ENCODE measurements at places on chromosomes 4 and X.
A peak's percentile ranks its signal among the peaks of the same experiment; 100 is the strongest.

- DNase-seq = no peak
These were observed 112.0 kb upstream of the TTC29 start for GRCh38 chr4:147057611-147058190.

DNA sequence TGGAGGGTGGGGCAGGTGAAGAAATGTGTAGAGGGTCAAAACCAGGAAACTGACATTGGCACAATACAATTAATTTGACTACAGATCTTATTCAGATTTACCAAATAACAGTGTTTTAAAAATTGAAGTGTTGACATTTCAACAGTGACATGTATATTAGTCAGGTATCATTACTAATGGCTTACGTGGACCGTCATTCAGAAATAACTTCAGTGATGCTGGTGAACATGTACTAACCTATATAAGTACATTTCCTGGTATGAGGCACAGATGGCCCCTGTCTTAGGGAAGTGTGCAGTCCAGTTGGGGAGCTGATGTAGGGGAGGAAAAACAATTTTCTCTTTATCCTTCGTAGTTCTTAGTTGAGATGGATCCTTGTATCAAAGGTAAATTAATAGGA, 22.3 kb upstream of the MAOA start:
- no peak for DNase-seq

GRCh38 chrX:115957862-115958490, 212.6 kb upstream of the AGTR2 start:
- no peak for DNase-seq

- no peak for DNase-seq
These were observed 517.0 kb downstream of the ZIC3 start for GRCh38 chrX:138082896-138083295.

DNA sequence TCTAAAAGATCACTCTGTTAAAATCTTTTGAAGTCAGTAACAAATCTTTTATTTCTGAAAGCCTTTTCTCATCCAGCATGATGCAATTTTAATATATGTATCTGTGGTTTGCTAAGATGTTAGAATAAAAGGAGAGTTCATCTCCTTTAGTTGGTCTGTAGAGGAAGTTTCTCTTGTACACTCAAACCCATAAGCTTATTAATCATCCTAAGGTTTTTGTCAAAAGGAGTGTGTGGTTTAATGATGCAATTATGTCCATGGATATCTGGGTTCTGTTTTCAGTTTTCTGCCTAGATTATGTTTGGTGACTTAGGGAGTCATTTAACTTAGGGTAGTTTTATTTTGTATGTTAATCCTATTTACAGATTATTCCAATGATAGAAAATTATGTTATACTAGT, 52.1 kb upstream of the NDST4 start:
- DNase-seq = no peak

DNA sequence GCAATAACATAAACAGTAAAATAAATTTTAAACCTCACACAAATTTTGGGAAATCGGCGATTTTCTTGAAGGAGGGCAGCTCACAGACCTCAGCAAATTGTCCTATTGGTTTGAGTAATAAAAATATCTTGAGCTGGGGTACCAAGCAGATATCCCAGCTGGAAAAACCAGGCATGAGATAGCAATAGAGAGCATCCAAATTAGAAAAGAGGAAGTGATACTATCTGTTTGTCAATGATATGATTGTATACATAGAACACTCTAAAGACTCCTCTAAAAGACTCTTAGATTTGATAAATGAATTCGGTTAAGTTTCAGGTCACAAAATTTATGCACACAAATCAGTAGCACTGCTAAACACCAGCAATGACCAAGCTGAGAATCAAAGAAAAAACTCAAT, 90.5 kb upstream of the ACTRT1 start:
- no peak for DNase-seq

GRCh38 chr4:101328063-101328602, 19.2 kb downstream of the PPP3CA start:
- DNase-seq = no peak

DNA sequence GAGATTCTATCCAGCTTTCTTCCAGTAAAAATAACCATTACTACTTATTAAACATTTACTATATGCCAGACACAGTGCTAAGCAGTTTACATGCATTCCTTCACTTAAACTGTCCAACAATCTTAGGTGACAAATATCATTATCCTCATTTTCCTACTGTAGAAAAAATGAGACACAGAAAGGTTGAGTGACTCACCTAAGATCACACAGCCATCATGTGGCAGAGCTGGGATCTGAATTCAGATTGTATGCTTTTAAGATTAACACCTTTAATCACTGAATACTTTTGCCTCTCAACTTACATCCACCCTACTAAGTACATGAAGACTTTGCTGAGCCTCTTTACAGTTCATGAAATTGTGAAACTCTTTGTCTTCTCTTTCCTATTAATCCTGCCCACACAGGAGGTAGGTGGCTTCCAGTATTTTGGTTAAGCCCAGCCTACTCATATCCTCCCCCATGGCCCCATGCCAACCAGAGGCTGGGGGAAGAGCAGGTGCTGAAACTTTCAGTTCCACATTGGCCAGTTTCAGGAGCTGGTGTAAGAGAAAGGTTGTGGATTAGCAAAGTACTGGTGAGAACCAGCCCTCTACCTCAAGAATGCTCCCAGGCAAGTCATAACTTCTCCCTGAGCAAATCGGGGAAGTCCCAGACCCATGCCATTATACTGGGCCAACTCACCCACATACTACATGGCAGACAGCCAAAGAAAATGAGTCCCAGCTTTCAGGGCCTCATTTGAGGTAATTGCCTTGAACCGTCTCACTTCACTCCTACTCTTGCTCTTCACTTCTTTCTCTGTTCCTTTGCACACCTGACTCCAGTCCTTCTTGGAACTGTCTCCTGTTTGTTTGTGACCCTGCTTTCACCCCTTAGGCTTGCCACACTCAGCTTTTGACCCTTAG, 211.1 kb downstream of the GUCY2F start:
- DNase-seq = no peak

- DNase-seq = no peak
These were observed 10.2 kb upstream of the ATP6AP2 start for GRCh38 chrX:40570346-40571093.

- DNase-seq = no peak
These were observed 2.5 kb downstream of the MAEA start for GRCh38 chr4:1291996-1292702.

DNA sequence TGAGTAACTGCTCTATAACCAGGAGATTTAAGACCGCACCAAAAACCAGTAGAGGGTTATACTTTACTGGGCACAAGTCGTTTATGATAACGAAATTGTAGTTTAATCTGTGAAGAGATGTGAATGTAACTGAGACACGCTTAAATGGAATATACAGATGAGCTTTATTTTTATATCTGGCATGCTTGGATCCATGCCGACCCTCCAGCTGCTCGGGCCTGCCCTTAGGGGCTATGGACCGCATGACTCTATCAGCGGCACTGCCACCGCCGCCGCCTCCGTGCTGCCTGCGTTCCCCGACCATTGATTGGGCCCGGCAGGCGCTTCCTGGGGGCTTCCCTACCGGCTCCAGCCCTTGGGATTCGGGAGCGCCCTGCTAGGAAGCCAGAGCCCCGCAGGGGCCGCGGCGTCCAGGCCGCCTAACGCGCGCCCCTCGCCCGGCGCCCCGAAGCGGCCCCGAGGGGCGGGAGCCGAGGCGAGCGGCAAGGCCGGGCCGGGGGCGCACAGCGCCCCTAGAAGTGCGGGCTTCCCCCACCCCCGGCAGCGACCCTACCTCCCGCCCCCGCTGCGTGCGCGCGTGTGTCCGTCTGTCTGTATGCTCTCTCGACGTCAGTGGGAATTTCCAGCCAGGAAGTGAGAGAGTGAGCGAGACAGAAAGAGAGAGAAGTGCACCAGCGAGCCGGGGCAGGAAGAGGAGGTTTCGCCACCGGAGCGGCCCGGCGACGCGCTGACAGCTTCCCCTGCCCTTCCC, at the start of gene NFKB1:
TSS of gene NFKB1 (plus strand) at position 664 of the 751 bp plus-strand sequence. CDS start 24,160 bp downstream, outside the sequence.
- DNase-seq = peak; percentile 73

- no peak for DNase-seq
These were observed 28.4 kb downstream of the CXCL1 start for GRCh38 chr4:73897380-73898136.

DNA sequence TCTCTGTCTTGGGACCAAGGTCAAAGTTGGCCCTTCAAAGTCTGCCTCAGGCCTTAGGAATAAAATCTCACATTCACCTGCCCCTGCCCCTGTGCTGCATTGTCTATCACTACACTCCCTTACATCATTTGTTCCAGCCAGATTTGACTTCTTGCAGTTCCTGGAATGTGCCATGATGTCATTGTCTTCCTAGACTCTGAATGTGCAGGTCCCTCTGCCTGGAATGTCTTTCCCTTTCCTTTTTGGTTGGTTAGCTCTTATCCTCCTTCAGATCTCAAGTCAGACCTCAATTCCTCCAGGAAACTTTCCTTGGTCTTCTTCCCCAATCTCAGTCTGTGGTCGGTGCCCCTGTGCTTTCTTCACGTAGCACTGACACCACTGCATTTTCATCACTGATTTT, 67.7 kb upstream of the EFNB1 start:
- no peak for DNase-seq

DNA sequence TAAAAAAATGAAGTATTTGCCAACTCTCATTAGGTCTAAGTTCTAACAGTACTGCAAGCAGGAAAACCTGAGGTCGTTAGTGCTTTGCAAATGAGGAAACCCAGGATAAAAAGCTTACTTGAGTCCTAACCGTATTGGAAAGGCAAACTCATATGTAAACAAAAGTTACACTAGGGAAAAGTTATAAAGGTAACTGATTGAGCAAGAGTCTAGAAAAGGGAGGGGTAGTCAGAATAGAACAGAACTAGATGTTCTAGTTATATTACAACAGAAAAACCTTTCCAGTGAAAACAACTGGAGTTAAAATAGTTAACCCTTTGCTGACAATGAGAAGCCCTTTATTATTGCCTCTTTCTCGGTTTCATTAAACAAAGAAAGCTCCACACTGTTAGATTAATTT, 66.4 kb upstream of the MAOA start:
- DNase-seq = no peak

GRCh38 chr4:47703008-47703407, 134.9 kb downstream of the CORIN start:
- DNase-seq = no peak

- DNase-seq = no peak
These were observed 44.7 kb upstream of the BEX4 start for GRCh38 chrX:103170216-103170615.

DNA sequence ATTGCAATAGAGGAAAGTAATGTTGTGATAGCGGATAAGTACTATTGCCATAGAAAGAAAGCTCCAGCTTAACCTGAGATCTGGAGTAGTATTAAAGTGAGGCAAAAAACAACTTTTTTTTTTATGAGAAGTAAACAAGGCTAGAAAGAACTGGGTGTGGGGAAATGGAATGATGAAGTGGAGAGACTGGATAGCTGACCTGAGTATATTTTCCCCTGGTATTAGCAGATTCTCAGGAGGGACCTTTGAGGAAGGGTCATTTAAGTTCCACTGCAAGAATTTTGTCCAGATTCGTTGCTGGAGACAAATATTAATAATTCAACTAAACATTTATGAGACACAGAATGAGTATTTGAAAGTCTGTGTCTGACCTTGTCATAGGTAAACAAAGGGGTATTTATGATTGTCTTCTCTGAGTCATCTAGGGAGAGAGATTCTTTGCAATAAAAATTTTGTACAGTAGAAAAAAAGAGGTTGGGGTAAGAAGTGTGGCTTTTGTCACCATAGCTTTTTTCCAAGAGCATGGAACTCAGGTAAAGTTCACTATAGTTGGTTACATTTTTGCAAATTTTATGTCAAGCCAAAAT, 2095.9 kb downstream of the ARAP2 start:
- DNase-seq = no peak

- no peak for DNase-seq
These were observed 190.4 kb downstream of the GABRB1 start for GRCh38 chr4:47221721-47222120.

DNA sequence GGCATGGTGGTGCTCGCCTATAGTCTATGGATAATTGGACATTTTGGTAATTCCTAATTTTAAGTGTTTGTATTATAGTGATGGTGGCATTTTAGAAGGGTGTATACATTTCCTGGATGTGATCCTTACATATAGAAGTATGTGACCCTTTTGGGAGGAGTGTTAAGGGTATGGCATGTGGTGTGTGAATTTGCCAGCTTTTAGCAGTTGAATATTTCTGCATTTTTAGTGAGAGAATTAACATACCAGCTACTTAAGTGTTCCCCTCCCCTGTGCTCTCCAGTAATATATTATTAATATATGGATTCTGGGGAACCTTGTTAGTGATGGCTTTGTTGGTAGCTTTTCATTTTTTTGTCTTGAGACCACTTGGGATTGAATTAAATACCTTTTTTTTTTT, 55.3 kb downstream of the STAG2 start:
- DNase-seq = no peak

Data from stimulated activated CD4-positive, alpha-beta T cell treated with anti-CD3 and anti-CD28 coated beads, Interleukin-1b, Interleukin-23, amount 100 ng/mL, for 1 hour (primary cell).